Bronchial epithelial cell (primary cell): ENCODE measurements at places on chromosomes 5 and 9.

DNA sequence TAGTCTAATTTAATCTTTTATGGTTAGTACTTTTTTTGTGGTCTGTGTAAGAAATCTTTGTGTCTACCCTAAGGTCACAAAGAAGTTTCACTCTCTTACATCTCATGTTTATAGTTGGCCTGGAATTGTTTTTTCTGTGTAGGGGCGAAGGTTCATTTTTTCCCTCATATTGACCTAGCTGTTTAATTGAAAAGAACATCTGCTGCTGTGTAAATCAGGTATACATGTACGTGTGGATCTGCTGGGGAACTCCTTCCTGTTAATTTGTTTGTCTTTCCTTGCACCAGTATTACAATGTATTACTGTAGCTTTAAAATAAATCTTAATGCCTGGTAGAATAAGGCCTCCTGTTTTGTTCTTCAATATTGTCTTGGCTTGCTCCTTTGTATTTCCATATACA is 37.8 kb downstream of the EXOSC2 start:
- DNase-seq: no peak

- DNase-seq: no peak
These were observed 1.5 kb upstream of the DPP7 start for GRCh38 chr9:137116027-137116507.

- no peak for DNase-seq
These were observed 29.8 kb upstream of the BNIP1 start for GRCh38 chr5:173114536-173114935.

- no peak for DNase-seq
These were observed 2229.4 kb upstream of the WWC1 start for GRCh38 chr5:166062094-166062493.

- peak; percentile 59 for DNase-seq
These were observed 28.7 kb downstream of the CAST start for GRCh38 chr5:96690861-96691260.

- no peak for DNase-seq
These were observed 12.2 kb upstream of the TNC start for GRCh38 chr9:115130176-115130575.

DNA sequence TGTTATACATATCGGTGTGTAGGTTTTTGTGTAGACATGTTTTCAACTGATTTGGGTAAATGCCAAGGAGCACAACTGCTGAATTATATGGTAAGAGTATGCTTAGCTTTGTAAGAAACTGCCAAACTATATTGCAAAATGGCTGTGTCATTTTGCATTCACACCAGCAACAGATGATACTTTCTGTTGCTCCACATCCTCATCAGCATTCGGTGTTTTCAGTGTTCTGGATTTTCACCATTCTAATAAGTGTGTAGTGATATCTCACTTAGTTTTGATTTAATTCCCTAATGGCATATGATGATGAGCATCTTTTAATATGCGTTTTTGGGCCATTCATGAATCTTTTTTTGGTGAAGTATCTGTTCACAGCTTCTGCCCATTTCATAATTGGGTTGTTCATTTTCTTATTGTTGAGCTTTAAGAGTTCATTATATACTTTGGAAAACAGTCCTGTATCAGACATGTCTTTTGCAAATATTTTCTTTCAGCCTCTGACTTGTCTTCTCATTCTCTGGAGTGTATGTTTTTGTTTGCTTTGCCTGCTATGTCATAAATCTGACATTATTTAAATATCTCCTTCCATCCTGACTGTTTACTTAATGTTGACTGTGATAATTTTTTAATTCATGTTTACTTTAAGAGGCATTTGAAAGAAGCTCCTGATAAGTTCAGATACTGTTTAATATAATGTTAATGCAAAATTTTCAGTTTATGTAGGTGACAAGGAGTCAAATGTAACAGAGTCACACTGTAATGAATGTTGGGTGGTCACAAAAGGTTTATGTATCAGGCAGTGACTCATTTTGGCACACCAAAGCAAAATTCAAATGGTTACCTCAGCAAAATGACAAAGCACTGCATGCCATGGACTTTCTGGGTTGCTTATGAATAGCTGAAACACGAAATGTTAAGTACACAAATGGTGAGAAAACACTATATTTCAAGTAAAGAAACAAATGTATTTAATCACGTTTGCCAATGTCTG is 181.1 kb upstream of the DAB2 start:
- peak; percentile 71 for DNase-seq

DNA sequence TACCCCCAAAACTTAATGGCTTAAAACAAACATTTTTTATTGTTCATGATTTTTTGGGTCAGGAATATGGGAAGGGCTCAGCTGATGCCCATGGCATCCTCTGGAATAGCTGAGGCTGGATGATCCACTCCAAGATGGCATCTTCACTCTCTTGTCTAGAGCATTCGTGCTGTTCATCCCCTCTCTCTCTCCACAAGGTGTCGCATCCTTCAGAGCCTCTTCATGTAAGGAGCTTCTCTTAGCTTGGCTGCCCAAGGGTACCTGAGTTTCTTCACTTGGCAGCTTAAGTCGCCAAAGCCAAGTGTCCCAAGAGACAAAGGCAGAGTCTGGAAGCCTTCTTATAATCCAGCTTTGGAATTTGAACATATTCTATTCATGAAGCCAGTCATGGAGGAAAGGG is 294.7 kb downstream of the CHSY3 start:
- peak; percentile 45 for DNase-seq

DNA sequence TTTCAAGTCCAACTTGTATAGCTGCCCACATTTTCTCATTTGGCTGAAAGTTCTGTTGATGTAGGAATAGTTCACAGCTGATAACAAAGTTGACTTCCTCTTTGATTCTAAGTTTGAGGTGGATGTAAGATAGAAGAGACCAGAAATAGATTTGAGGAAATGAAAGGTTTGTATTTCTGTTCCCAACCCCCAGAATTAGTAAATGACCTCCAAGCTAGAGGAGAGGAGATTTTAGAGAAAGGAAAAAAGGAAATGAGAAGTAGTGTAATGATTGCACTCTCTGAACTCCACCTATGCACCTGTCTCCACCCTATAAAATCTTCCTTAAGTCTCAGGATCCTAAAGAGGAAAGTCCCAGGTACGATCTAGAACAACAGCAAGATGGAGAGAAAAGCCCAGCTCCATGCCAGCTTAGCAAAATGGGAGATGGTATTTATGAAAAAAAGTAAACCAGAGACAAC is 130.4 kb upstream of the POC5 start:
- no peak for DNase-seq

GRCh38 chr9:76528642-76529190 is 69.7 kb downstream of the GCNT1 start:
- no peak for DNase-seq

GRCh38 chr9:79570448-79571308 is 1.1 kb upstream of the TLE4 start:
- no peak for DNase-seq

- peak; percentile 77 for DNase-seq
These were observed 507.2 kb downstream of the NFIB start for GRCh38 chr9:13806714-13807113.

DNA sequence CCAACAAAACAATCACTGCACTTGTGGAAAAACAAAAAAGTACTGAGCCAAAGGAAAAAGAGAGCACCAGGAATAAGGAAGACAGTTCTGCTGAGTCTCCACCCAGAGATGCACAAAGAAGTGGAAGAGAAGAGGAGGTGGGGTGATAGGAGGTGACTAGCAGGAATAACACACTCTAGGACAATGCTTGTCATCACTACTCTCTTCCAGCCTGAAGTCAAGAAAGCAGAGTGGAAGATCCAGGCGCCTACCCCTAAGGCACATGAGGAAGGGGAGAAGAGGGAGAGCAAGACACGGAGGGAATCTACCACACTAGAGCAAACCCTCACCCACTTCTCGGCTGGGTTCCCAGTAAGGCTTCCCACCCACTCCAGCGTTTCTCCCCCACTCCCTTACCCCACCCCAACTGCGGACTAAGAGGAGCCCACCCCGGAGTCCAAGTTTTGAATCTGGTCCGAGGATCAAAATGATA is 1.7 kb downstream of the SLIT3 start:
- peak; percentile 2 for DNase-seq

DNA sequence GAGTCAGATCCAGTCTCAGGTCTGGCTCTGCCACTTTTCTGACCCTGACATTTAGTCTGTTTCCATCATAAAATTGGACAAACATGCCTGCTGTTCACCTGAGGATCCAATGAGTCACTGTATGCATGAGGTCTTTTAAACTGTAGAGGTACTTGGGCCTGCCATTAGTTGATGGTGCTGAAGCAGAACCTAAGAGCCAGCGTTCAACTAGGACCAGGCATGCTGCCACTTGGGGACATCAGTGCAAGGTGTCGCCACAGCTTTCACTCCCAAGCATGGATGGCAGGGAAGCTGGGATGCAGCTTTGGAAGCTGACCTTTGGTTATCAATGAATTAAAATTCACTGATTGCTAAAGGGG is 37.1 kb downstream of the NEUROG1 start:
- DNase-seq: peak; percentile 16

DNA sequence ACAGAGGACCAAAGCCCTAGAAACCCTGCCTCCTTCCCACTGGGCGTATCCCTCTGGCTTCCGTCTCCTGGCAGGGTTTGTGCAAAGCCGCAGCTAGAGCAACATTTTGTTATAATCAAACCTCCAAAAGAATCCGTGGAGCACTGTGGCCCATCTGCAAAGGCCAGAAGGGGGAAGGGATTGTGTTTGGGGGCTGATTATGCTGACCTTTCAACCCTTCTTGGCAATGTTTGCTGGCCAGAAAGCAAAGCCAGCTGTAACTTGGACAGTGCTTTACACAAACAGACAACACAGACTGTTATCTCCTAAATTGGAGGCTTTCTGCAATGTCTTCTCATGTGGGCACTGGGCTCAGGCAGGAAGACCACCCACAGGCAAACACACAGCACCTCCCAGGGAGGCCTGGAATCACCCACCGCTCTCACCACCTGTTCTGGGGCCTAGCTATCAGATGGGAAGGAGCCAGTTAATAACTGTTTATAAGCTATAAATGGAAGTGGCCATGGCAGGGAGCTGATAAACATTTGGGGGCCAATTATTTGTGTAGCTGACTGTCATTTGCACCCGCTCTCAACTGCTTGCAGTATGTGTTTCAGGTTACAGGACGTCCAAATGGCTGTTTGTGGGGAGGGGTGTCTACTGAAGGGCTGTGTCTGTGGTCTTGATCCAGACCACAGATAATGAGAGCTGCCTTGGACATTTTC is 121.6 kb upstream of the ERCC6L2 start:
- no peak for DNase-seq

DNA sequence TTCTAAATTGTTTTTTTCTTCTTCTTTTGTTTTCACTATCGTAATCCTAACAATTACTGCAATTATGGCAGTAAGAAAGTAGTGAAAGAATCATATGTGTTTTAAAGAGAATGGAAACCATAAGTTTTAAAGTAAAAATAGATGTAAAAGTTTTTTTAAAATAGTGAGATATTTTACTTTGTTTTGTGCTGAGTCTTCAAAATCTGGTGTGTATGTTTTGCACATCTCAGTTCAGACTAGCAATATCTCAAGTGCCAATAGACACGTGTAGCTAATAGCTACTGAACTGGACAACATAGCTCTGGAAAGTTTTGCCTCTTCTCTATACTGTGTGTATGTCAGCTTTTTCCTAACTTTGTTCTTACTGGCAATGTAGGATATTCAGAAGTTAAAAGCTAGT is 45.0 kb downstream of the CDH6 start:
- no peak for DNase-seq

- no peak for DNase-seq
These were observed 305.9 kb downstream of the MLLT3 start for GRCh38 chr9:20316372-20316771.

GRCh38 chr5:95087816-95088317 is 197.0 kb downstream of the MCTP1 start:
- no peak for DNase-seq

DNA sequence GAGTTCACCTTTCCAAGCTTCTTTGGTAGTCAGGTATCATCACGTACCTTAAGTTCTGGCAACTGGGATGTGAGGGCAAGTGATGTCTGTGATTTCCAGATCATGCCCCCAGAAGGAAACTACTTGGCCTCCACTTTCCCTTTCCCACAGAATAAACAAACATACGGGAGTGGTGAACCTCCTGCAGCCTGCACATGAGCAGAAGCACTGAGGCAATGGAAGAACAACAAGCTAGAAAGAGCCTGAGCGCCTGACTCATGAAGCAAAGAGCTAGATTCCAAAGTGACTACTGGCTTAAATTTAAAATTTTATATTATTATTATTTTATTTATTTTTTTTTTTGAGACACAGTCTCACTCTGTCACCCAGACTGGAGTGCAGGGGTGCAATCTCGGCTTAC is 35.0 kb downstream of the ARL15 start:
- DNase-seq: no peak

- no peak for DNase-seq
These were observed 12.9 kb upstream of the HAVCR2 start for GRCh38 chr5:157121709-157122108.

GRCh38 chr5:59873113-59873512 is 20.4 kb downstream of the PDE4D start:
- no peak for DNase-seq

DNA sequence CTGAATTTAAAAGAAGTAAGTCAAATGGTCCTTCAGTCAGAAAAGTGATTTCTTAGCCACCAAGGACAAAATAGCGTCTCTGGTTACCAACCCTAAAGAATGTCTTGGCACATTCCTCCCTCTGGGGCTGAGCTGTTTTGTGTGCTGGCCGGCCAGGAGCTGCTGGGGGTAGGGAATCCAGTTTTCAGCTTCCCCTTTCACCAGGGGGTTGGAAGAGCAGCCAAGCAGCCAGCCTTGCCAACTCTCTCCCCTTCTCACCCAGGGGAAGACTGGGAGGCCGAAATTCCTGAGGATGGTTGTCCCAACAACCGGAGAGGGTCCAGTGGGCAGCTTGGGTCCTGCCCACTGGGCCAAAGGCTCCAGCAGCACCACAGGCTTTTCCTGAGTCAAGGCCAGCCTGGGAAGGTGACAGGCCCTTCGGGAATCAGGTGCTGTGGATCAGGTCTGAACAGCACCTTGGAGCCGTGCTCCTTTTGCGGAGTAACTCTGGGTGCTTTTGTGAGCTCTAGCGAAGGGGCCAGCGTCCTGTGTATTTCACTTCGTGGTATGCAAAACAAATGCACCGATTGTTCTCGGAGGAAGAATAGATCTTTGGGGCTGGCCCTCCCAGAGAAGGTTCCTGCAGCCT is 4.2 kb downstream of the WWC1 start:
- peak; percentile 63 for DNase-seq

- DNase-seq: peak; percentile 50
These were observed 20.1 kb upstream of the TCERG1 start for GRCh38 chr5:146426853-146427618.

DNA sequence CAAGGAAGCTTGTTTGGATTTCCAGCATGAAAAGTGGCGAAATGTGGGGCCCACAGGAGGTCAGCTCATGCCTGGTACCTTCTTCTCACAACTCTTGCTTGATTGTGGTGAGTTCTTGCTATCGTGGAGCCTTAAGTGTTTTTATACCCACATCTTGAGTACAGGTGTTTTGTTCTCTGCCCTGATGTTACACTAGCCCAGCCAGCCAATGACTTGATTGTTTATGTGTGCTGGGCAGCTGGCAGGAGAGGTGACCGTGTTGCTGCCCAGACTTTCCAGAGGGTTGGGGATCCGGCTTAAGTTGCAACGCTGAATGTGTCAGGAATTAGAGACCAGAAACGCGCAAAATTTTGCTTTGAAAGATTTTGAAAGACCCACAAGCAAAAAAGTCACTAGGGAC is 24.0 kb upstream of the TPPP start:
- no peak for DNase-seq
